CD4-positive, alpha-beta T cell treated with Interleukin-12 subunit alpha and Interleukin-12 subunit beta, for 1 hour (primary cell): ENCODE measurements at places on chromosomes 12 and 14.

GRCh38 chr12:129570796-129571400 is 332.9 kb downstream of the TMEM132D start:
- DNase-seq = no peak

- DNase-seq = peak; percentile 86
Observed at GRCh38 chr14:61321385-61322010, at the start of gene PRKCH. Gene PRKCH (plus strand): TSS chr14:61321579. CDS start chr14:61322102, 523 bp downstream.

- no peak for DNase-seq
Observed at GRCh38 chr12:3809357-3810015, 56.6 kb upstream of the CRACR2A start.

DNA sequence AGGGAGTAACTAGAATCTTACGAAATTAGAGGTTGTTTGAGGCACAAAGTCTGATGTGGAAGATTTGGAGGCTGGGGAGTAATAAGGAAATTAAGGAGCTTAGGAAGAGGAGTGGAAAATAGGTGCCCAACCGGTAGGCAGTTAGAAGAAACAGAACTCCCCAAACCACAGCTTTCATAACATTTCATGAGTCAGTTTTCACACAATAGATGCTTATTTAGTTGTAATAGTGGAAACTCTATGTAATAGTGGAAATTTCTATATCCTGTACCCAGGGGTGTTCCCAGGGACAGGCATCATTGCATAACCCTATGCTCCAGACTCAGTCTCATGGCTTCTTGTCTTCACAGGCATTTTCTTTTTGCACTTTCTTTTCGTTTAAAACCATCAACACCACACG is 8.3 kb downstream of the C3AR1 start:
- no peak for DNase-seq

- DNase-seq = no peak
Observed at GRCh38 chr12:97754306-97754705, 291.7 kb downstream of the RMST start.

DNA sequence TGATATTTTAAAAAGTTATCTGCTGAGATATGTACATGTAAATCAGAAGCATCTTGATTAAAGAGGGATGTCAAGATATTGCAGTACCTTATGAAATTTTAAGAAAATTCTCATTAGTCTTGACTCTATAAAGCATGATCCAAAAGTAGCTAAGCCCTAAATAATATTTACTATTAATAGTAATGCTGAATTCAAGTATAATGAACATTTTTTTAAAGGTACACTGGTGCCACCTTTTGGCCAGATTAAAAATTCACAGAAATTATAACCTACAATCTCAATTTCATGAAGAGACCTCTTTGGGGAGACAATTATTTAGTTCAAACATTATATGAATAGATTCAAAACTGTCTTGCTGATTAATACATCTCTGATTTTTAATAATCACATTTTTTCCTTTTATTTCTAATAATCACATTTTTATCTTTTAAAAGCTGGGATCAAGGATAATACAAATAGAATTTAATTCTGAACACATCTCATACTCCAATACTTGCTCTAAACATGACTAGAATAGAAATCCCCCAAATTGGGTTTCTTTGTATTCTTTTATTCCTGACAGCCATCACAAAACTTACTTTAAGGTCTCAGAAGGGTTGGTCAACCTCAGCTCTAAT is 13.4 kb downstream of the AKAP5 start:
- peak; percentile 59 for DNase-seq

DNA sequence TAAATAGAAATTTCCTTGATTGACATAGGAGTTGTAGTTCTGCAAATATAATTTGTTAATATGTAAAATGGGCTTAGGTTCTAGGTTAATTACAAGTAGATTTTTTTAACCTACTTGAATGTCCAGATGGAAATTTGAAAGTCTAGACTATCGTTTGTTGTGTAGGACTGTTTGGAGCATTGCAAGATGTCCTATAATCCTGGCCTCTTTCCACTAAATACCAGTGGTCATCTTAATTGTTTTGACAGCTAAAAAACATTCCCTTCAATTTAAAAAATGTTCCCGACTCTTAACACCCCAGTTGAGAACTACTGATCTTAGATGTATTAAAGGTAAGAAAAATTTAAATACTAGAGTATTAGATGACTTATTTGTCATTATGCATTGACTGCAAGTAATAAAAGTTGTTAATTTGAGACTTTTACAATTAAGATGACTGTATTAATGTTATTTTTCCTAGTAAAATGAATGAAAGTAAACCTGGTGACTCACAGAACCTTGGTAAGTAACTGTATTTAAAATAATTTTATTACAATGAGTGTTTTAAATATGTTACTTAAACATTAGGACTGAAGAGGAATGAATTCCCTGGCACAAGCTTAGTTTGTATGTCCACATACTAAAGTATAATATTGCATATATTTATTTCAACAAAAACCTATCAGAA is 21.8 kb downstream of the G2E3 start:
- no peak for DNase-seq

GRCh38 chr12:92593734-92594402 is 108.9 kb upstream of the PLEKHG7 start:
- DNase-seq = peak; percentile 94

DNA sequence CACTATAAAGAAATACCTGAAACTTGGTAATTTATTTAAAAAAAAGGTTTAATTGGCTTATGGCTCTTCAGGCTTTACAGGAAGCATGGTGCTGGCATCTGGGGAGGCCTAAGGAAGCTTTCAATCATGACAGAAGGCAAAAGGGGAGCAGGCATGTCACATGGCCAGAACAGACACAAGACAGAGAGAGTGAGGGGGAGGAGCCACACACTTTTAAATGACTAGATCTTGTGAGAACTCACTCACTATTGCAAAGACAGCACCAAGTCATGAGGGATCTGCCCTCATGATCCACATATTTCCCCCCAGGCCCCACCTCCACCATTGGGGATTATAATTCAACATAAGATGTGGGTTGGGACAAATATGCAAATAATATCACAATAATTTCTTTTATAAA is 355.6 kb downstream of the DAD1 start:
- DNase-seq = no peak

GRCh38 chr12:46657453-46658411 is 168.1 kb downstream of the SLC38A4 start:
- no peak for DNase-seq

- DNase-seq = no peak
Observed at GRCh38 chr12:104083769-104084475, 19.6 kb downstream of the HCFC2 start.

- DNase-seq = no peak
Observed at GRCh38 chr12:113891739-113892520, 74.2 kb downstream of the RBM19 start.

GRCh38 chr12:114851981-114852380 is 168.0 kb upstream of the TBX3 start:
- no peak for DNase-seq

GRCh38 chr12:102680304-102680703 is 199.9 kb upstream of the IGF1 start:
- DNase-seq = no peak

GRCh38 chr14:24177891-24178290 is 6.0 kb downstream of the REC8 start:
- no peak for DNase-seq

DNA sequence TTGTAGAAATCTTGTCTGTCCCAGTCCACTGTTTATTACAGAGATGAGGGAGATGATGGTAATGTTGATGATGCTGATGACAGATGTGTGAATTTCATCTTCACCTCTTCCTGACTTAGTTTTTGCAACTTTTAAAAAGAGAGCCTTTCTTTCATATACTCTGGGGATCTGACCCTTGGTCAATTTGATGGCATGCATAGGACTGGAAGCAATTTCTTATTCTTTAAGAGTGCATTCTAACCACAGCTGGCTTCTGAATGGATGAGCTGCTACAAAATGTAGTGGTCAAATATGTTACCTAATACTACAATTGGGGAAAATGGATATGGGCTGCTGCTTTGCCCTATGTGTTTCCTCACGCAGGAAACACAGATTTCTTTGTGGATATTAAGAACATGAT is 80.8 kb downstream of the MYRFL start:
- DNase-seq = no peak

GRCh38 chr12:119179335-119180021 is 747 bp downstream of the HSPB8 start:
- DNase-seq = no peak

- no peak for DNase-seq
Observed at GRCh38 chr12:13559318-13559978, 362.9 kb downstream of the EMP1 start.
